CD4-positive, alpha-beta memory T cell (primary cell): ENCODE measurements at places on chromosomes 2 and 18.

- no peak for DNase-seq
Measured at GRCh38 chr18:44851856-44852621, 171.4 kb downstream of the SETBP1 start.

DNA sequence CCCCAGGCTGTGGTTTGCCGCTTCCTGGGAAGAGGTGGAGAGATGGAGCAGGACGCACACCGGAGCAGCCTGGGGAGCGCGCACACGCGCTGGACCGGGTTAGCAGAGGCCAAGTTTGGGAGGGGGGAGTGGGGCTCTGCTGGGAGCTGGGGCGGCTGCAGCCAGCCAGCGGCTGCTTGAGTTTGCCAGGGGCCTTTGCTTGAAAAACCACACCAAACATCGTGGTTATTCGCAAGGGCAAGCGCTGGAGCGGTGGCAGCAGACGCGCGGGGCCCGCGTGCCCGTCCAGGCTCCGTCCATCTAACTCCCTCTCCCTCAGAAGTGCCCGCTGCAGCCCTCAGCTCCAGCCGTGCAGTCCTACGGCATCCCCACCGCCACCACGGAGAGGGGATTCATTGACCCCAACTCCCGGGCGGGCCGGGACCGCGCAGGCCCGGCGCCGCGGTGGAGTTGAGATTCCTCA is 4.6 kb downstream of the PTGR3 start:
- no peak for DNase-seq

GRCh38 chr2:197300139-197300538 is 10.4 kb downstream of the ANKRD44 start:
- no peak for DNase-seq

GRCh38 chr18:35592298-35592697 is 10.8 kb downstream of the GALNT1 start:
- no peak for DNase-seq

DNA sequence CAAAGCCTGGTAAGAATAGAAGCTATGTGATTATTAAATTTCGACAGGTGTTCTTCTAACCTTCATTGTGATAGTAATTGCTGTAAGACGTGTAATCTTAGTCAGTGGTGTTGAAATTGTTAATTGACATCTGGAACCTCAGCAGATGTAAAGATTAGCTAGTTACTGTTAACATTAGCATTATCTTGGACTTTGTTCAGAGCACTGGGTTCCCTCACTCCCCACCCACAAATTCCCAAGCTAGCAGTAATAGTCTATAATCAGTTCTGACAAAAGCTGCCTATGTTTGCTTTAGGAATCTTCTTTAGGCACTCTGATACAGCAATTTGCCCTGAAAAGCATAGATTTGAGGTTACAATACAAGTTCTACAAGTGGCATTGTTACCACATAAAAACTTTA is 233.7 kb downstream of the EN1 start:
- no peak for DNase-seq

DNA sequence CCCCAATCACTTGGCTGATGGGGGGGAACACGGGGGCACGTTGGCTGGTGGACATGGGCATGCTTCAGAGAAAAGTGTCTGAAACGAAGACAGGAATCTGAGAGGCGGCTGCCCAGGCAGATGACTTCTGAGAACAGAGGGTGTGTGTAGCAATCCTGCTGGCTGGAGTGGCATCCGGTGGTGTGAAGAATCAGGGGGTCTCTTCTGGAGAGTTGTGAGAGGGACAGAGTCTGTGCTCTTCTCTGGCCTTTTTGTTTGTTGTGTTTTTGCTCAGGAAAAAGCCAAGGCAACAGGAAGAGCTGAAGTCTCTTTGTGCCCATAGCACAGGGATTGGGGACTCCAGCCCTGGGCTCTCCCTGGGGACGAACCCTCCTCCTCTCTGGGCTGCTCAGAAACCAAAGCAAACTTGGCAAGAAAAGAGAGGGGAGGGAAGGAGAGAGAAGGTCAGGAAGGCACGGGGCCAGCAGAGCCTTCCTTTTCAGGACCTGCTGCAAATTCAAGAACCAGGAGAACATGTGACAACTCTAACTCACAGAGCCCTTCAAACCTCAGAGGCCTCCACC is 97.0 kb upstream of the SMAD2 start:
- DNase-seq = no peak

DNA sequence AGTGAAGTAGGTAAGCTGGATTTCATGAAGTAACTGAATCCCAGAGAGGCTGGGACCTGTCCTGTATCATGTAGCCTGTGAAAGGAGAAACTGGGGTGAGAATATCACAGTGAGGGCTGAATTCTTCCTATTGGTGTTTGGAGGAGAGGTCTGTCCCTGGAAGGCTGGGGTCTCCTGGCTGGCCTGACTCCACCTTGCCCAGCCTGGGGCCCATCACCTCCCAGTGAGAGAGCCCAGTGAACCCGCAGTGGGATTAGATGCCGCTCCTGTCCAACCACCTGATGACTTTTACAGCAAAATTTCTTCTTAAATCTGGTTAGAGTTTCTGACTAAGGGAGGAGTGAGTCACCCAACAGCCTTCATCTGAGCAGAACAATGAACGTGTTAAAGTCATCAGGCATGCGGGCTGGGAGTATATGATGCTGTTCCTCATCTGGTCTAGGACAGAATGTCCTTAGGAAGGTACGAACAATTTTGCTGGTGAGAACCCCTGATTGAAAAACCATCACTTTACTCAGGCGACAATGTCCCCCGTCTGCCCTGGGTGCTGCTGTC is 152.9 kb downstream of the LPIN1 start:
- no peak for DNase-seq

GRCh38 chr18:12239431-12239830 is 14.7 kb upstream of the CIDEA start:
- DNase-seq = no peak

DNA sequence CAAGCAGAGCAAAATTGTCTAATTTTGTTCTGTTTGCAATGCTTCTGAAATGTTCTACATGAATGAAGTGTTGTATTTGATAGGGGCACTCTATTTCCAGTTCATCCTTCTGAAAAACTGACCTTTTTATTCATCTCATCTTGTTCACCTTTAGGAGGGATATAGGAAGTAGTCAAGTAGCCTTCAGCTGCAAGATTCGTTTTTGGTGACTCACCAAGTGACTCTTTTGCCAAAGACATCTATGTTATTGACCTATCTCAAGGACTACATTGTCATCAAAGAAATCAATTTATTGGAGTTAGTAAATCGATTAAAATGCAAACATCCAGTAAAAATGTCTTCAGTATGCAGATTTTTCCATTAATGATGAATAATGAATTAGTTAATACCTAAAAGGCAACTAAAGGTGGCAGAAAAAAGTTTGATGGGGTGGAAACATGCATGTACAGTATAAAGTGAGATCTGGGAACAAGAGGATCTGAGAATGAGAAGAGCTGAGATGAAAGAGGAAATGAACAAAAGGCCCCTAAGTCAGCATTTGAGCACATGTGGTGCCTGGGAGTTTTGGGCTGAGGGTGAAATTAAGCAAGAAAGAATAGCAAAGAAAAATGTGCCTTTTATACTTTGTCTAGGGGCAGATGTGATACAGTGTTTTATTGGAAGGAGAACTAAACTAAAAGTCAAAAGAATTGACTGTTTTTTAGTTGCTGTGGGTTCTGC is 255.1 kb upstream of the LINC00305 start:
- DNase-seq = no peak

DNA sequence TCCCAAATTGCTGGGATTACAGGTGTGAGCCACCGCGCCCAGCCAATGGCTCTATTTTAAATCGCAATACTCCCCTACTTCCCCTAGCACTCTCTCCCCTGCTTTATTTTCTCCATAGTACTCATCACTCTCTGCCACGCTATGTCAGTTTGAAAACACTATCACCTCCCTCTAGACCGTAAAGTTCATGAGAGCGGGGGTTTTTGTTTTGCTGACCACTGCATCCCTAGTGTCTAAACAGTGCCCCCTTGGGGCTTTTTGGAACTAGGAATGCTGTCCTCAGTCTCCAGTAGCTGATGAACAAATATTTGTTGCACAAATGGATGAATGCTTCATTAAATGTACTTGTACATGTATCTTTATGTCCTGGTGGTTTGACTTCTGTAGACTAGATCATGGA is 44.1 kb downstream of the ATOH8 start:
- DNase-seq = no peak

DNA sequence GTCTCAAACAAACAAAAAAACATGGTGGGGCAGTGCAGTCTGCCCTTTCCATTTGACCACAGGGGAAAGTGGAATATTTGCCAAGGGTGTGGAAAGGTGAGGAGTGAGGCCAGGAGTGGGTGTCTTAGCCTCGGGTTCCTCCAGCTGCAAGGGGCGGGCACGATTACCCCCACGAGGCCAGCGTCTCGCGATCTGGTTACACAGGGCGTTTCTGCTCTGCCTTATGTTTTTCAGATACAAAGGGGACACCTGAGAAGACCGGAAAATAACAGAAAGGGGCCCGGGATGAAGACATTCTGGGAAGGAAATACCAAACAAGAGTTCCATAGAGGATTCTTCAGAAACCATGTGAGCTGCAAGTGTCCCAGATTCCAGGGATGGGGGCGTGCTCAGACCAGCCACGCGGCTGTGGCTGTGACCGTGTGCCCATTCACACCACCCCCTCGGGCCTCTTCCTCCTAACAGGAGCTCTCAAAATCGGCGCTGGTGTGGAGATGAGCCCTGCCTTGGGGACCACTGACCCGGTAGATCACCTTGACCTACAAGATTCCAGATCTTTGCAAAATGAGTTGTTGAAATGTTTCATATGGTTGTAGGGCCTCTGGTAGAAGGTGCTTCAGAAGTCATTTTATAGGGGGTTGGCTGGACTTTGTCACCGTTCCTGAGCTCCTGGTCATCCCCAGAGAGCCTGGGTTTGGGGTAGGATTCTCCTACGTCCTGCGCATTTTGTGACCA is 34.2 kb downstream of the FAM178B start:
- no peak for DNase-seq

- DNase-seq = no peak
Measured at GRCh38 chr2:227308784-227309183, 16.3 kb upstream of the MFF start.

DNA sequence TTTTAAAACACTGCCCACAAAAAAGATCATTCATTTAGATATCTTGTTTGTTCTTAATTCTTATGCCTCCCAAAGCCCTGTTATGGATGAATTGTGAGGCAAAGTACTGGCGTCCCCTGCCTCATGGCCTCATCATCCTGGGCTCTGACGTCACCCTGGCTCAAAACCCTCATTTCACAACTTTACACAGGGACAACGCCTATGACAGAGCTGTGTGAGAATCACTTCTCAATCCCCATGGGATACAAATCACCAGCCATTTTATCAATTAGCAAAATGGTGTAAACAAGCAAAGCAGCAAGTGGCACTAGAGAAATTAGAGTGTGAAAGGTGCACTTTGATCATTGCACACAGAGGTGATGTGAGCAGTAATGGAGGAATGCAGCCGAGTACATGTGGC is 16.6 kb downstream of the FHOD3 start:
- DNase-seq = no peak

DNA sequence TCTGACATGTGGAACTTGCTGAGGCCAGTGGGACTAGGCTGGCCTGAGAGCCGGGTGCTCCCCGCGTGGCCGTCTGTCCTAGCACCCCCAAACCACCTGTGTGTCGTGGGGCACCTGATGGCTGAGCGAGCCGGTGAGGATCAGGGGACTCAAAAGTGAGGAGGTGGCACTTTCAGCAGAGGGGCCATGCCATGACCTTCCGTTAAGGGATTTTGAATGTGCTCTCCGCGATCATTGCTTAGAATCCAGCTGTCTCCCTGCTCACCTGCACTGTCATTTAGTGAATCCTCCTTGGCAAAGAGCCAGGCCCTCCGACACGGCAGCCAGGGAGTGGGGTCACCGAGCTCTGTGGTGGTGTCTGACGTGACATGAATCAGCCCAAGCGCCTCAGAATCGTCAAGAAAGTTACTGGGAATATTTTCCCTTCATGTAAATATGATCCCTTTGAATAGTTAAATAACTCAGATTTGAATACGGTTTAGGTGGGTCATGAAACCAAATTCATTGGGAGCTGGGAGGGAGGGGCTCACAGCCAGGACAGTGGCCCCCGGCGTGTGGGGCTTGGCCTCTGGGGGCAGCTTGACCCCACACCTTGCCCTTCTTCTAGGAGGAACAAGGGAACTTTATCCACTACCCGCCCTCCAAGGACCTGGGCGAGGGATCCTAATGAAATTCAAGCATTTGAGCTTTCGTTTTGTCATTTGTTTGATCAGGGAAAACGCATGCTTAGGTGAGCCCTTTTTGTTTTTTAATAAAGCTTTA is 9.5 kb downstream of the NFATC1 start:
- DNase-seq = peak; percentile 32

DNA sequence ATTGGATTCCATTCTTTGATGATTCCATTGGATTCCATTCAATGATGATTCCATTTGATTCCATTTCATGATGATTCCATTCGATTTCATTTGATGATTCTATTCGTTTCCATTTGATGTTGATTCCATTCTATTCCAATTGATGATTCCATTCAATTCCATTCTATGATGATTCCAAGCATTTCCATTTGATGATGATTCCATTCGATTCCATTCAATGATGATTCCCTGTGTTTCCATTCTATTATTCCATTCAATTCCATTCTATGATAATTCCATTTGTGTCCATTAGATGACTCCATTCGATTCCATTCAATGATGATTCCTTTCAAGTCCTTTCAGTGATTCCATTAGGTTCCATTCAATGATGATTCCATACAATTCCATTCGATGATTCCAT is 1090.5 kb downstream of the RPIA start:
- no peak for DNase-seq

- DNase-seq = no peak
Measured at GRCh38 chr2:74414881-74415761, 6.3 kb downstream of the C2orf81 start.

DNA sequence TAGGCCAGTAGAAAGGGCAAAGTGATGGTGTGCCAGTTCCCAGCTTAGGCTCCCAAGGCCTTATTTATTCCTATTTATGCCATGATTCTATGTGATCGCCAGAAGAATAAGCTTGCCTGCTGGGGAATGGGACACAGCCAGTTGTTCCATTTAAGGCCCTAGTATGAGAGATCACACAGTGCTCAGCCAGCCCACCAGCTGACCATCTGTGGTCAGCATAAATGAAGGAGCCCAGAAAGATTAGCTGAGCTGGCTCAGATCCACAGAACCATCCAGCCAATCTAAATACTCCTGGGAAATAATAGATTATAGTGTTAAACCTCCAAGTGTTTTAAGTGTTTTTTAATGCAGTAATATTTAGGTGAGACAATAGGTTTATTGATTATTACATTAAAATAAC is 12.6 kb upstream of the L3MBTL4 start:
- DNase-seq = no peak

DNA sequence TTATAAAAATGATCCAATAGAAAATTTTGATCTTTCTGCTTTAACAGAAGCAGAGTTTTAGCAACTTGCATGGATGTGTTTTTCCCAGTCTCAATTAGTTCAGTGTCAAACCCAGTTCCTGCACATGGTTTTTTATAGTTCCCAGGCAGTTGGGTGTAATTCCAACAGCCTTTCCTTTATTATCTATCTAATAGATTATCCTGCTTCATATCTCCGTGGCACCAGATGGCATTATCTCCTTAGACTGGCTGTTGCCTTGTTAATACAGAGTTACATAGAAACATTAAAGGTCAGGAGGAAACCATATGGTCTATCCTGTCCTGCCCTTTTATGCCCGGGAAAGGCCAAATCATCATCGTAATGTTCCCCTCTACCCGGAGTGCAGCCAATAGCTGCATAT is 400.9 kb upstream of the SMIM21 start:
- DNase-seq = no peak

- DNase-seq = no peak
Measured at GRCh38 chr18:25764777-25765176, 325.6 kb downstream of the SS18 start.

GRCh38 chr2:29782549-29783458 is 138.6 kb downstream of the ALK start:
- no peak for DNase-seq

GRCh38 chr18:23523429-23524212 is 20.3 kb downstream of the RMC1 start:
- DNase-seq = no peak

- peak; percentile 71 for DNase-seq
Measured at GRCh38 chr2:55232863-55233657, 572 bp downstream of the RPS27A start.
